Stimulated activated CD8-positive, alpha-beta memory T cell treated with anti-CD3 and anti-CD28 coated beads, Interleukin-4, amount 100 ng/mL, for 4 hours (primary cell): ENCODE measurements at places on chromosomes 3 and 15.

DNA sequence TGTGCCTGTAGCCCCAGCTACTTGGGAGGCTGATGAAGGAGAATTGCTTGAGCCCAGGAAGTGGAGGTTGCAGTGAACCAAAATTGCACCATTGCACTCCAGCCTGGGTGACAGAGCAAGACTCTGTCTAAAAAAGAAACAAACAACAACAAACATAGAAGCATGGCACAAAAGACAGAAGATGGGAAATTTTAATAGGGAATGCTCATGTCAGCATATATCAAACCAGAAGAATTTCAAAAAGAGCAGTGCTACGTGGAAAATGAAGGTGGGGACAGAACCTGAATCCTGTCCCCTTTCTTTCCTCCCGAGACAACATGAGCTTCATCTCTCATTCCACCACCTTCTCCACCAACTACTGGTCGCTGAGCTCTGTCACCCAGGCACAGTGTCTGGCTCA lies 46.3 kb upstream of the MFGE8 start:
- no peak for DNase-seq

DNA sequence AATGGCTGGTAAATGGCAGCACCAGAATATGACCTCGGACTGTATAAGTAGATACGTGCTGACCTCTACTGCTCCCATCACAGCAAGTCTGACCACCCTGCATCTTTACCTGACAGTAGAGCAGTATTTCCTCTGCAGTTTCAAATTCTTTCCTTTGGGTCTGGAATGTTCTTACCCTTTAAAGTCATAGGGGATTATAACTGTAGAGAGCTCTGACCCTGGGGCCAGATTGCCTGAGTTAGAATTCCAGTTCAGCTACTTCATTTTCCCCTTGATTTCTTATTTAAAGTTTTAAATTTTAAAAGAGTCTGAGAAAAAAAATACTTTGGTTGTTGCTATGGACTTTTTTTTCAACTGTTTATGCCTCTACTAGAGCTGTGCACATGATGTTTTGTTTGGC lies 237.7 kb downstream of the NR1D2 start:
- DNase-seq, result no peak

DNA sequence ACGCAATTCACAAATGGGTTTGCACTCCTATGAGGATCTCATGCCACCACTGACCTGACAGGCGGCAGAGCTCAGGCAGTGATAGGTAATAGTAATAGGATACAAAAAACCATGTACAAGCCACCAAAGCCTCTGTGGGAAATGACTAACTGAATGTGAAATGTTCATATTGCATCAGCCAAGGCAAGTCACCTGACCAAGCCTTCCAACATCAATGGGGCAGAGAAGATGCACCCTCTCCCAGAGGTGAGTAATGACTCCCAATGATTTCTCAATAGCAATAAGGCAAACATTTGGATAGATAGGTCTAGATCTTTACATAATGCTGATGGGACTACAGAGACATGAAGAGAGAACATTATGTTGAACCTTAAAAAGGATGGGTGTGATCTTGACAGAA lies 14.9 kb downstream of the CNTN3 start:
- no peak for DNase-seq

DNA sequence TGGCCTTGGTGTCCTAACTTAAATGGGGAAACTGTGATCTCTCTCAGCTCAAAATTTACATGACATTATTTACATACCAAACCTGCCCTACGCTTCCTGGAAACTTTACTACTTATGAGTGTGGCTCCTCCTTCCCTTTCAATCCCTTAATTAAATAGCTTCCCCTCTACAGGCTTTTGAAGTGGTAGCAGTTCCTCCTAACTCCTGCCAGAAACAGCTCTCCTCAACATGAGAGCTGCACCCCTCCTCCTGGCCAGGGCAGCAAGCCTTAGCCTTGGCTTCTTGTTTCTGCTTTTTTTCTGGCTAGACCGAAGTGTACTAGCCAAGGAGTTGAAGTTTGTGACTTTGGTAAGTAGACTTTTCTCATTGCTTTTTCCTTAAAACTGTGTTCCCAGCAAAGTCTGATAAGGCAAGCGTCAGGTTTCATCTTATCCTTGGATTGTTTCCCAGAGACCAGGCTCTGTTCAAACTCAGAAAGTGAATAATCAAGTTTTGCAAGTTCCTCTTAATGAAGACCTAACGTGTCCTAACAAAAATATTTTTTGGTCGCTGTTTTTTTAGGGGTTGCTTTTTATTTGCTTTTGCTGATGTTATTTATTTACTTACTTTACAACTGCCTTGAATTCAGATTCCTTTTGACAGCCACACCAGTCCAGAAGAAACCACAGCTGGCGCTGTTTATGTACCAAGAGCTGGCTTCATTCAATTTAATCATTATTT lies at the start of gene ACP3:
TSS of gene ACP3 (plus strand) at position 179 of the 720 bp plus-strand sequence. CDS start at position 229, 50 bp downstream.
- DNase-seq, result no peak

DNA sequence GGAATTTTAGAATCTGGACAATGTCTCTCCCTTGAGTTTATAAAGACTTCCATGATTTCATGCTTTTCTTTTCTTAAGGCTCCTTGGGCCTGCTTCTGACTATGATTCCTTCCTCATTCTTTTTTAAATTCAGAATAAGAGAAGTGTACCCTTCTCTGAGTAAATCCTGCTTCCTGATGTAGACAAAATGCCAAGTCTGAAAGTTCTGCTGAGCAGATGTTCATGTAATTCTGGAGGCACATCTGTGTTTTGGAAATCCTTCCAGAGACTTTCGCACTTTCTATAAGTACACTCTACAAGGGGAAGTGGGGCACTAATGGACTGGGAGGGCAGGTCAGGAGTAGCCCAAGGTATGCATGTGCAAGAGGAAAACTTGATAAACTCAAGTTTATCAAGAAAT lies 24.8 kb downstream of the TPM1 start:
- DNase-seq, result no peak

- DNase-seq, result no peak
These were observed 84.7 kb downstream of the NCEH1 start for GRCh38 chr3:172626021-172626640.

- DNase-seq, result no peak
These were observed 12.1 kb upstream of the RYR3 start for GRCh38 chr15:33298631-33299030.

- no peak for DNase-seq
These were observed 50.0 kb upstream of the GPR149 start for GRCh38 chr3:154480033-154480432.

DNA sequence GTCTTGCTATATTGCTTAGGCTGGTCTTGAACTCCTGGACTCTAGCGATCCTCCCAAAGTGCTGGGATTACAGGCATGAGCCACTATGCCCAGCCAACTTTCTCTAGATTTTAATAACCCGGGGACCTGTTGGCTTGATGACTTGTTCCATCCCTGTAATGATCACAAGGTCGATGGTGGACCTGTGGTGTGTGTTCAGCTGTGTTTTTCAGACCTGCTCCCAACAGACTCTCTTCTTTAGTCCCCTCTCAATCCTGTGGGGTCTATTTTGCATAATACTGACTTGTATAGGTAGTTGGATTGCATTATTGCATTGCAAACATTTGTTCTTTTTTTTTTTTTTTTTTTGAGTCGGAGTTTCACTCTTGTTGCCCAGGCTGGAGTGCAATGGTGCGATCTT lies 1.9 kb downstream of the MAP2K1 start:
- DNase-seq, result no peak
